Left lung (tissue), 14 donors: ENCODE measurements at places on chromosomes 13 and 19.

- DNase-seq: no peak
Observed at GRCh38 chr19:7973883-7974282, 30.4 kb upstream of the TIMM44 start.

DNA sequence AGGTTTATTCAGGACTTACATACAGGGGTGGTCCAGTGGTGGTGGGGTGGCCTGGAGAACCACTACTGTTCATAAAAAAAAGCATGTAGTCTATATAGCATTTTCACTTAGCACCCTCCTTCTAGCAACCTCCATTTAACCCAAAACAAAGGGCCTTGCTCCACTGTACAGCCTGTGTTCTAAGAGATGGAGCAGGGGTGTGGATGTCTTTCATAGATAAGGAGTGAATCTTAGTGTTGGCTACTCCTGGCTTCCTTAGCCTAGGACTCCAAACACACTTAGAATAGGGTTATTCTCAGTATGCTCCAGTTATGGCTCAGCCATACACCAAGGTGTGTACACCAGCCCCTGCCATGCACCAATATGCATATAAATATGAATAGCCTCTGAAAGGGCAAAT lies 95.2 kb downstream of the ELF1 start:
- no peak for DNase-seq

- DNase-seq: no peak
Observed at GRCh38 chr19:56145698-56146097, 4.6 kb downstream of the ZNF444 start.

- no peak for DNase-seq
Observed at GRCh38 chr19:2013683-2013961, 1.9 kb downstream of the BTBD2 start.

GRCh38 chr13:21018220-21018619 lies 43.2 kb downstream of the LATS2 start:
- DNase-seq: no peak
